Liver (tissue), 10 donors: ENCODE measurements at places on chromosomes 1 and 21. TPM values are rescaled to one million over a fixed set of nuclear protein-coding genes. Genes with fewer than 3 reads are reported as not detected.

The B3GALNT2 gene
- total RNA-seq, result 20.7 TPM

The HLX gene
- total RNA-seq, result 3.0 TPM

The LSS gene
- total RNA-seq, result 142 TPM

DNA sequence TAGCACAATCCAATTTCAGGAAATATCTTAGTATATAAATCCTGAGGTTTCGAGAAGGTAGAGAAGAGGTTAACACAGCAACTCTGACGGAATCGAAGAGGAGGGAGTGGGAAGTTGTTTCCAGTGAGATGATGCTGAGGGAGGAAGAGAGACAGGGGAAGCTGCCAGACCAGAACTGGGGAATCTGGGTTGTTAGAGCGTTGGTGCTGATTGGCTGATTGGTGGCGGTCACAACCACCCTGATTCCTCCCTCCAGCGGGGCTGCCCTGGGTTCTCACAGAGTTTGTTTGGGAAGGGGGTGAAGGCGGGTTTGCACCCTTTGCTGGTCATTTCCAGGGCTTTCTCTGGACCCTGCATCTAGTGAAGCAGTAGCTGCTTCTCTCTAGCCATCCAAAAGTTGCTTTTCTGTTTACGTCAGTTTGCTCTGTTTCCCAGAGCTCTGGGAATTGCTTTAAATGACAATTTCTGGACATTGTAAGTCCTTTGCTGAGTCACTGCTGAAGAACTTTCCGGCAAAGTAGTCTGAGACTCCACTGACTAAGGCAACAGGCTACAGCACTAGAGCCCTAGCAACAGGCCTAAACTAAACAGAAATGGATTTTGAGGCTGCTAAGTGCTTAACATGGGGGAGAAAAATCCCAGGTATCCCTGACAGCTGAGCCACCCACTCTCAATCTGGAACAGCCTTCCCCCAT is 90.1 kb downstream of the TENT5C start:
- no peak overlapping the region for H3K4me3 ChIP-seq
- no peak for DNase-seq
- H3K27me3 ChIP-seq, result no peaks in the 10 kb centered on the region
- no peaks in the 10 kb centered on the region for H3K36me3 ChIP-seq
- no peaks in the 10 kb centered on the region for H3K4me1 ChIP-seq

GRCh38 chr1:174584071-174584470 is 136.3 kb downstream of the GPR52 start:
- no peaks in the 10 kb centered on the region for H3K36me3 ChIP-seq
- H3K27ac ChIP-seq, result no peak overlapping the region
- H3K4me1 ChIP-seq, result no peaks in the 10 kb centered on the region
- no peak for DNase-seq
- H3K27me3 ChIP-seq, result no peaks in the 10 kb centered on the region
- H3K4me3 ChIP-seq, result no peak overlapping the region

GRCh38 chr1:20978413-20978812 is 191.3 kb upstream of the HP1BP3 start:
- H3K27ac ChIP-seq, result no peak overlapping the region
- no peaks in the 10 kb centered on the region for H3K4me1 ChIP-seq
